Mammary epithelial cell (primary cell): ENCODE measurements at places on chromosomes 3 and 15. TPM values are rescaled to one million over a fixed set of nuclear protein-coding genes. Genes with fewer than 3 reads are reported as not detected.

LRRC31 gene
- total RNA-seq: not detected in 2 replicates

GPR87 gene
- total RNA-seq: 78.7 TPM

CHRM5 gene
- total RNA-seq: not detected in 2 replicates

TTLL13 gene
- 0.21 TPM in 1 of 2 replicates, not detected in the other for total RNA-seq

MLF1 gene
- total RNA-seq: 10.2 TPM

SETD2 gene
- total RNA-seq: 27.7 TPM

CCR5 gene
- total RNA-seq: not detected in 2 replicates

ILDR1 gene
- total RNA-seq: 1.2 TPM

RPS17 gene
- total RNA-seq: 1,069 TPM

COL6A5 gene
- total RNA-seq: not detected

DZIP1L gene
- total RNA-seq: 13.7 TPM

SUCNR1 gene
- not detected for total RNA-seq

DNASE1L3 gene
- total RNA-seq: not detected in 2 replicates

CCDC14 gene
- total RNA-seq: 39.7 TPM

C3orf22 gene
- total RNA-seq: not detected

ZNF662 gene
- 0.47 and 0.64 TPM in 2 replicates for total RNA-seq
